Stimulated activated CD4-positive, alpha-beta T cell treated with anti-CD3 and anti-CD28 coated beads, Interleukin-1b, Interleukin-23, amount 100 ng/mL, for 1 hour (primary cell): ENCODE measurements at places on chromosomes 3 and 15.
A peak's percentile ranks its signal among the peaks of the same experiment; 100 is the strongest.

- no peak for DNase-seq
Measured at GRCh38 chr15:29127506-29128430, 141.9 kb downstream of the NSMCE3 start.

DNA sequence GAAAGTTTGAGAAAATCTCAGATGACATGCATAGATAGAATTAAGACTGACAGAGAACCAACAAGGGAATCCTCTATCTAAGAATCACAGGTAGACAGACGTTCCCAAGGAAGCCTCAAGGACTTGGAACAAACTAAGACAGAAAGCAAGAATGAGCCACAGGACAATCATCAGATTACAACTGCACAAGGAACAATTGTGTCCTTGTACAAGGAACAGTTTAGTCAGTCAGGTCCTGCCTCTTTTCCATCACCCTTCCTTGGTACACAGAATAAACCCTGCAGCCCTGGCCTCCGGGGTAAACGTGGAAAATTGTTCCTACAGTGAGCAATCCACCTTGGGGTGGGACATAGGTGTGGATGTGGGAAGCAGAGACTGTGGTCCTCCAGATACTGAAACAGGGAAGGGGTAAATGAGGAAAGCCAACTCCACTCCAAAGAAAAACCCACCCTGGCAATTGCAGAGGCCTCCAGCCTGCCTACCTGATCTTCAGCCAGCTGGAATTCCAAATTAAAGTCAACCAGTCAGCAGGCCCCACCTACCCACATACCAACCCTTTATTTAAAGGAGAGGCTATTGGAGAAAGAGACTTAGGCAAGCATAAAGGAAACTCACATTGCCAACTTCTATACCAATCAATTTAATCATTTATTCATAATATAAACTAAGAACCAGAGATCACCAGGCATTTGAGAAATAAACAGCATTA, 73.4 kb downstream of the ULK4 start:
- DNase-seq: no peak

DNA sequence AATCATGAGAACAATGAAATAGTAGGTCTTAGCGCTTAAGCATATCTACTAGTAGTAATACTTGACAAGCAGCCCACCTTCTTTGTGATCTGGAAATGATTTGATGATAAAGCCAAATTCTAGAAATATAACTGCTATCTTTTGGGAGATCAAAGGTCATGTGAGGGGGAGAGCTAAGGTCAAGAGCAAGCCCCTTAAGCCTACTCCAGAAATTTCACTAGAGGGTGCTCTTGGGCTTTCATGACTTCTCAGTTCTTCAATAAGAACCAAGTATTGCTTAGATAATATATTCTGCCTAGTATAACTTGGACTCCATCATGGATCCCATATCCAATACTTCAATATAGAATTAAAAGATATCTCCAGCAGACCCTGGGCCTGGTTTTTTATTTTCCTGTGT, 319.6 kb downstream of the ZBTB20 start:
- no peak for DNase-seq

DNA sequence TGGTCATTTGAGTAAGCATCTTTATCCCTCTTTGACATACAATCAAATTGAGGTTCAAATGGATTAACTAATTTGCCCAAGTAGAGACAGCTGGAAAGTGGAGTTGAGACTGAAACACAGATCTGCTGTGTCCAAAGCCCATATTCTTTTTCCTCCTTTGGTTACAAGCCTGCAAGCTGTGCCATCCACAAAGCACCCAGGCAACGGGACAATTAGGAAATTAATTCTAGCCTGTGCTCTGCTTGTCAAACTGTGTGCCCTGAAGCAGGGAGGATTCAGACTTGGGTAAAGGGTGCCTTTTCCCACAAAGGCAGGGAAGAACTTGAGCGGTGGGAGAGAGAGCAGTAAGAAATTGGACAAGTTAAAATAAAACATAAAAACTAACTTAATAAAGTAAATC, 127.9 kb downstream of the DTWD1 start:
- DNase-seq: no peak

- no peak for DNase-seq
Measured at GRCh38 chr15:63140936-63141335, 16.3 kb downstream of the RPS27L start.

GRCh38 chr3:58572634-58573230, 4.5 kb downstream of the FAM107A start:
- DNase-seq: no peak

- no peak for DNase-seq
Measured at GRCh38 chr3:181212271-181212670, 222.7 kb upstream of the DNAJC19 start.

DNA sequence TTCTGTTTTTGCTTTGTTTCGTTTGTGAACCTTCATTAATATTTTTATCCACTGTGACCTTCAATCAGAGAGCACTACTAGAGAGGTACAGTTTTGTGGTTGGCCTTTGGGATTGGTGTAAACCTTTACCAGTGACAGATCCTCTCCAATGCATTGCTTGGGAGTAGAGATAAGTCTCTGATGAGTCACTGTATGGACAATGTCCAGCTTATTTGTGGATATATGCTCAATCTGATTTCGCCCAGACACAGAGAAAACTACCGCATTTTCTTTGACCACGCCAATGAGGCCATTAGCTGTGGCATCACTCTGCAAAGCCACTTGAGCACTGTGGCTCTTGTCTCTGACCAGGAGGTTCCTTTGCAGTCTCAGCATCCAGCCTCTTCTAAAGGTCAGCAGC, 964.7 kb downstream of the TUSC7 start:
- no peak for DNase-seq

DNA sequence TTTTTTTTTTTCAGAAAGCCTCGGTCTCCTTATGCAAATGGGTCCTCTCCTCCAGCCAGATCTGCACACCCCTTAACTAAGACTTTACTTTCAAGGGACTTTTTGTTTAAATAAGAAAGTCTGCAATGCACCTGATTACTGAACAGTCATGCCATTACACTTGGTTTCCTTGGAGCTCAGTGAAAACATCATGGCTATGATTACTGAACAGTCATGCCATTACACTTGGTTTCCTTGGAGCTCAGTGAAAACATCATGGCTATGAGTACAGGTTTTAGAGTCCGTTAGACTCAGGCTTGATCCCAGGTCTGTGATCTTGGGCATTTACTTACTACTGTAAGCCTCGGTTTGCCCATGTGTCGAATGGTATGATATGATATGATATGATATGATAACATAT, 10.1 kb downstream of the ENTPD3 start:
- no peak for DNase-seq

GRCh38 chr3:159751752-159752151, 236.9 kb upstream of the IL12A start:
- no peak for DNase-seq

GRCh38 chr15:101058735-101059134, 139.6 kb downstream of the LRRK1 start:
- DNase-seq: no peak

DNA sequence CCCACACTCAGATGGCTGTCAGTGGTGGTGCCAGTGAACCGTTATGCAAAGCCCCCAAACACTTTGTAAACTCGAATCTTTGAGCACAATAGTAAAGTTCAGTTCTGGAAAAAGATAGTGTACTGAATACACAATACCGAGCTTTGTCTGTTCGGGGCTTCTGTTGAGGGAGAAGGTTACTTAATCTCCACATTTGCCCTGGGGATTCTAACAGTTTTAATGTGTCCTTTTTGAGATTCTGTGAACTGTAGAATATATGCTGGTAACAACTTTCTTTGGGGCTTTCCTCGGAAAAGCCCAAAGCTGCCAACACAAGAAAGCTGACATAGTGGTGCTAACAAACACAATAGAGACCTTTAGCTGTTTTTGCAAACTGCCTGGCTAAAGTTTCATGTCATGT, 686.5 kb downstream of the ROBO1 start:
- DNase-seq: no peak

GRCh38 chr3:16511681-16512434, 1.6 kb downstream of the RFTN1 start:
- DNase-seq: peak; percentile 35

- no peak for DNase-seq
Measured at GRCh38 chr15:92807971-92808571, 92.1 kb upstream of the CHD2 start.

DNA sequence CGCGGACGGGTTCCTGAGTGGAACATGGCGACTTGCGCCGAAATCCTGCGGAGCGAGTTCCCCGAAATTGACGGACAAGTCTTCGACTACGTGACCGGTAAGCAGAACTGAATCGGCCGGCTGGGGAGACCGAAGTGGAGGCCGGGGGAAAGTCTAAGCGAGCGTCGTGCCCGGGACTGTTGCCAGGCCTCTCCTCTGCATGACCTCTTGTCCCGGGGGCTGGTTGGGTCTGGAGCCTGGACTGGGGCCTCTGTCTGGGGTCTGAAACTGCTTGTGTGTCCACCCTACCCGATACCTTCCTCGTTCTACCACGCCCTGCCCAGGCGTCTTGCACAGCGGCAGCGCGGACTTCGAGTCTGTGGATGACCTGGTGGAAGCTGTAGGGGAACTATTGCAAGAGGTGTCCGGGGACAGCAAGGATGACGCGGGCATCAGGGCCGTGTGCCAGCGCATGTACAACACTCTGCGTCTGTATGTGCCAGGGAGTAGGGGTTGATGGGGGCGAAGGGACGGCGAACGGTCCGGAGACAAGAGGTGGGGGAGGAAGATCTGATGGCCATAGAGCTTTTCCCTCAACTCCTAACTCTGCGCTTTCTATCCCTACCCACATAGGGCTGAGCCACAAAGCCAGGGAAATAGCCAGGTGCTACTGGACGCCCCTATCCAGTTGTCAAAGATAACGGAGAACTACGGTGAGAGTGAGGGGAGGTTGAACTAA, at the start of gene ABCF3:
Gene ABCF3 (plus strand): TSS at position 16 of the 718 bp plus-strand sequence. CDS start 9 bp downstream, at position 25.
- DNase-seq: no peak

DNA sequence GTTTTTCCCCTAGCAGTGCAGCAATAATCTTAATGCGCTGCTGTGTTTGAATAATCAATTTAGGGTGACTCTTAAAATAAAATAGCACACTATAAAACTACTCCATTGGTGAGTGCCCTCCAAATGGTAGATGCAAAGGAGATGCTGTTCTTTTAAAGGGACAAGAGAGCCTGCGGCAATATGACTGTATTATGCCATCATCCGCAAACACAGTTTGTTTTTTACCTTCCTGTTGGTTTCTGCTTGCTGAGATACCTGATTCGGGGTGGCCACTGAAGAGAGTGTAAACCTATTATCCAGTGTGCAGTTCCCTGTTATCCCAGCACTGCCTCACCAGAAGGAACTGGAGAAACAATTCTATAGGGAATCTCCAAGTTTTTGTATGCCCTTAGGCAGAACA, 523.1 kb upstream of the TGFBR2 start:
- DNase-seq: no peak

GRCh38 chr15:39255760-39256159, 325.1 kb upstream of the THBS1 start:
- no peak for DNase-seq

GRCh38 chr3:135229018-135229495, 434.0 kb downstream of the EPHB1 start:
- no peak for DNase-seq

DNA sequence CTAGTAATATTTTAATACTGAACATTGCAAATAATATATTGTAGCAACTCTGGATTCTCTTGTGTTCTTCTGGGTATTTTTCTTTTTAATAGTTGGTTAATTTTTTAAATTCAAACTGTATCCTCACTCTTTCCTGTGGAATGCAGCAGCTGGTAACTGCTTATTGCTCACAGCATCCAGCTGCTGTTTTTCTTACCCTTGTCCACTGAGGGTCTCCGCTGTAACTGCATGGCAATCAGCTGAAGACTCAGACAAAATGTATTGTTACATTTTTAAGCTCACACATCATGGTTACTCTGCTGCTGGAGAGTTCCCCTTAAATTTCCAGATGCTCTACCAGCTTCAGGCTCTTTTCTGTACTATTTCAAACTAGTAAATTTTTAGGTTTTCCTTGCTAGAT, 227.6 kb downstream of the MBNL1 start:
- DNase-seq: no peak

GRCh38 chr3:148373961-148374360, 323.7 kb upstream of the AGTR1 start:
- no peak for DNase-seq

DNA sequence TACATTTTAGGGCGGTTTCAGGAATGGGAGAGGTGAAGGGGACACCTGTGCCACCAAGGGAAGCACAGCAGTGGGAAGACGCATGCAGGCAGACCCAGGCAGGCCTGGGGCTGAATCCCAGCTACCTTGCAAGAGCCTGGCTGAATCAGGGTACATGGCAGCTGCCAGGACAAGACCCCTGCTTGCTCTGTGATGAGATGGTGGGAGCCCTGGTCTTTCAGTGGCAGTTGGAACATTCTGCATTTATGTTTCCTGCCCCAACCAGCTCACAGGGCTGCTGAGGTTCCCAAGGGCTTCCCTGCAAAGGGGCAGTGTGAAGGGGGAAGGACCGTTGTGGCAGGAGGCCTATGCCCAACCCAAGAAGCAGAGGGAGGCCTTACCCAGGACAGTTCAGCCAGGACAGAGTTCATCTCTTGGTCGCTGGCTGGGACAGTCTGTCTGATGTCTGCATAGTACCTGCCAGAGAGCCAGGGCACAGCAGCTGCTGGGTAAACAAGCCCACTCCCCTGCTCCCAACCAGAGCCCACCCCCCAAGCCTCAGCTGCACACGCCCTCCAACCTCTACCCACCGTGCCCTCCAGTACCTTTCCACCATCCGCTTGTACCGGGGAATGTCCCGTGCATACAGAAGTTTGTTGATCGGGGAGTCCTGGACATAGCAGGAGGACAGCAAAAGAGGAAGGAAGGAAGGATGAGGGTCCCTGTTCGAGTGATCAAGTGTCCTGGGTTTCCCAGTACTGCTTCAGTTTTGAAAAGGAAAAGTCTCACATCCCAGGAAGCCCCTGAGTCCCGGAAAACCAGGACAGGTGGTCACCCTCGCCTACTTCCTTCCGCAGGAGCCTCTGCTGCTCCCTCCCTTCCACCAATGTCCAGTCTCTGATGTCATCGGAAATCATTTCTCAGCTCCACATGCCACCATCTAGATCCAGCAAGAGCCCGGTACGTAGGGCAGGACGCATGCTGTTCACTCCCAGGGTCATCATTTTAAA, 23.1 kb downstream of the PLXNB1 start:
- DNase-seq: no peak

DNA sequence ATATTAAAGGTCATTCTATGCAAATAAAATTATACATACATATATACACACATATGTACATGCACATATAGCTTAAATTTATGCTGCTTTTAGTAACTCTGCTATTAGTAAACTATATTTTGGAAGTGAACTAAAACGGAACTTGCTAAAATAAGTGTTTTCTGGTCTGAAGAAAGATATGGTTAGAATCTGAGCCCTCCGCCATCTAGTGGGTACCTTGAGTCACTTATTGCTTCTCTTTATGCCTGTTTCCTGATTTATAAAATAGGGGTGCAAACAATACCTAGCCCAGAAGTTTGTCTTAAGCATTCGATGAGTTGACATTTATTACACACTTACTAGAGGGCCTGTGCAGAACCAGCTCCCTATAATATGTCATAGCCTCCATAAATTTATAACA, 255.7 kb downstream of the CNTN6 start:
- DNase-seq: no peak

DNA sequence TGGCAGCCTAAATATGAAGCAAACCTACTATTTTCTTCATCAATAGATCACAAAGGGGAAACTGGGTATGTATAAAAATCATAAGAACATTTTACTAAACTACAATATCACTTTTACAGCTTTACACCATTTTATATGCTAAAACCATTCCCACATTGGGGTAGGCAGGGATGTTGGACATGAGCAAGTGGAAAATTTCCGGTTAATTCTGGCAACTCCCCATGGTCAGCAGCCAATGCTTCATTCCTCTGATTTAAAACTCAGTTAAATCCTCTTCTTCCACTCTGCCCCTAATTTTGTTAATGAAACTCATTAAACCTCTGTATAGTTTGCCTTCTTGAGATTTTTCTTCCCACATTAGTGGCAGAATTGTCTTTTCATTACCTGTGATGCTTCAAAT, 552.5 kb upstream of the NECTIN3 start:
- DNase-seq: no peak
